Panc1 (cell line): ENCODE measurements at places on chromosomes 11 and 22.

DNA sequence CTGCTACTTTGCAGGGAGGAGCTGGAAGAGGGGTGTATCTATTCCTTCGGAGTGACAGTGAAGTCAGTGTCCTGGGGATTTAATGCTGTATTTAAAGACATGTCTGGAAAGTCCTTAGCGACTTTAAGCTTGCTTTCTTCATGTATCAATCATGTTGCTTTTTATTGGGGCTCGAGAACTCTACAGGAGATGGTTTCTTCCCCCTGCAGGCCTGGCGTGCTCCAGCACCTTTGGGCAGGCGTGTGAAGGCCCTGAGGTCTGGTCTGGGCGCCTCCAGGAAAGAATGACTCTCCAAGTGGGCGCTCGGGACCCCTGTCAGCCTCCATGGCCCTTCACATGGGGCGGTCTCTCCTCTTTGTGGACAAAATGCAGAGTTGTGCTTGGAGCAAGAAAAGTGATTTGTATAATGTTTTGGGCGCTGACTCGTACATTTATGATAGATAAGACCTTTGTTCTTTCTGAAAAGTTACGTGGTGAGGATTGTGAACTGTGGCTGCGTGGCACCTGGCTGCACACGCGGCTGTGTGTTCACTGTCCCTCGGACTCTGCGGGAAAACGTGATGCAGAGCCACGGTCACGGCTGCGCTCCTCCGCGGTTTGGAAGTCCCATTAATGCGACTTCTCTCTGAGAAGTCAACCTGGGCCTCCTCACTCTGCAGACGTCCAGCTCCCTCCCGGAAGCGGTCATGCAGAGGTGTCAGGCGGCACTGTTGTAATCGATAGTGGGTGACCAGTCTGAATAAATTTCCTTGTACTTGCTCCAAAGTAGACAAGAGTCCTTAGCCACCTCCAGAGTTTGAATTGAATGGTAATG is 282.5 kb downstream of the TBC1D22A start:
- no peak for DNase-seq

- DNase-seq = no peak
These were observed at the start of gene IRF7 for GRCh38 chr11:615504-616319. TSS of gene IRF7 (minus strand) at chr11:615950. CDS start at chr11:615364, 586 bp downstream.

DNA sequence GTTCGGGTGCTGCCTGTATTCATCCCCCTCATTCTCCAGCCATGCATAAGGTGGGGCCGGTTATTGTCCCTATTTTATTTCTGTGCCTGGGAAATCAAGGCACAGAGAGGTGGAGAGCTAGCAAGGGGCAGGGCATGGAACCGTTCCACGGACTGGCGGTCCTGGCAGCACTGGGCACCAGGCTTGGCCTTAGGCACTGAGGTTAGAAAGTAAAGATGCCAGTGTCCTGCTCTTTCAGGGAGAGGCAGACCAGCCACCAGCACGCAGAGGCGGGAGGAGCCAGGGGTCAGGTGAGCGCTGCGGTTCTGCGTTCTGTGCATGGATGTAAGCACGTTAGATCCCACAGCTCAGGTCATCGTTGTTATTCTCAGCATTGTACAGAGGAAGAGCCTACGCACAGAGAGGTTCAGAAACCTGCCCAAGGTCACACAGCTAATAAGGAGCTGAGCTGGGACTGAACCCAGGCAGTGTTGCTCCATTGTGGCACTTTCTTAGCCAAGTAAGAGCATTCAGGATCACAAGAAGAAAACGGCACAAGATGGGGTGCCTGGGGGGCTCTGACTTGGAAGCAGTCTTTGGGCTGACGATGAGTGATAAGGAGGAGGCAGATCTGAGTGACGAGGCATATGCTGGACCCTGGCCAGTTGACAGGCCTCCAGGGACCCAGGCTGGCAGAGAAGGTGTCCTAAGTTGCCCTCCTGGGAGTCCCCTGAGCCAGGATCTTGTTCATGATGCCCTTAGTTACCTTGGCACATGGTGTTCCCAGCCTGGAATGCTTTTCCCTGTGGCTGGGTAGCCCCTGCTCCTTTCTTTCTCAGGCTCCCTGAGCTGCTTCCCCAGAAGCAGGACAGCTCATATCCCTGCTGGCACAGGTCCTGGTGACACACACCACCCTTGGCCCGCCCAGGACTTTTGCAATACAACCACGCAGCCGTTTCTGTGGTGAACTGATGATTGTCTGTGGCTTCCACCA is 41.1 kb downstream of the OSBPL5 start:
- DNase-seq = peak; percentile 76

- no peak for DNase-seq
These were observed 59.8 kb upstream of the FAR1 start for GRCh38 chr11:13608656-13609055.

- no peak for DNase-seq
These were observed 197.7 kb upstream of the CTSC start for GRCh38 chr11:88535266-88535665.

DNA sequence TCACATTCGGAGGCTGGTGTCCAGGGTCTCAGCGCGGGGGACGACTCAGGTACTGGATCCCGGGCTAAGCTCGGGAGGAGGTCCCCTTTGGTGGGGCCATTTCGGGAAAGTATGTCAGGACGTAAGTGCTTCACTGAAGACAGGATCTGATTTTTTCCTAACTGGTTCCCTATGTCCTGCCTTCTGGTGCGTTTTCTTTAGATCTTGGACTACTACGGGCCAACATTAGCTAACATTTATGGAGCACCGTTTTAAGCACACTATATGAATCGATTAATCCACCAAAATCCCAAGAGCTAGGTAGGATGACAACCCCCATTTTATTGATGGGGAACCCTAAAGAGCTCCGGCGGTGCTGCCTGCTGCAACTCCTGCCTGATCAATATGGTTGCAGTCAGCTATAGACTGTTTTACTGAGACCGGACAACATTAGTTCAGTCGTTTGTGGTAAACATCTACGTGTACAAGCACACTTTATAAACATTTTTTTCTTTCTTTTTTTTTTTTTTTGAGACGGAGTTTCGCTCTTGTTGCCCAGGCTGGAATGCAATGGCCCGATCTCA is 17.0 kb upstream of the WDR74 start:
- DNase-seq = no peak

DNA sequence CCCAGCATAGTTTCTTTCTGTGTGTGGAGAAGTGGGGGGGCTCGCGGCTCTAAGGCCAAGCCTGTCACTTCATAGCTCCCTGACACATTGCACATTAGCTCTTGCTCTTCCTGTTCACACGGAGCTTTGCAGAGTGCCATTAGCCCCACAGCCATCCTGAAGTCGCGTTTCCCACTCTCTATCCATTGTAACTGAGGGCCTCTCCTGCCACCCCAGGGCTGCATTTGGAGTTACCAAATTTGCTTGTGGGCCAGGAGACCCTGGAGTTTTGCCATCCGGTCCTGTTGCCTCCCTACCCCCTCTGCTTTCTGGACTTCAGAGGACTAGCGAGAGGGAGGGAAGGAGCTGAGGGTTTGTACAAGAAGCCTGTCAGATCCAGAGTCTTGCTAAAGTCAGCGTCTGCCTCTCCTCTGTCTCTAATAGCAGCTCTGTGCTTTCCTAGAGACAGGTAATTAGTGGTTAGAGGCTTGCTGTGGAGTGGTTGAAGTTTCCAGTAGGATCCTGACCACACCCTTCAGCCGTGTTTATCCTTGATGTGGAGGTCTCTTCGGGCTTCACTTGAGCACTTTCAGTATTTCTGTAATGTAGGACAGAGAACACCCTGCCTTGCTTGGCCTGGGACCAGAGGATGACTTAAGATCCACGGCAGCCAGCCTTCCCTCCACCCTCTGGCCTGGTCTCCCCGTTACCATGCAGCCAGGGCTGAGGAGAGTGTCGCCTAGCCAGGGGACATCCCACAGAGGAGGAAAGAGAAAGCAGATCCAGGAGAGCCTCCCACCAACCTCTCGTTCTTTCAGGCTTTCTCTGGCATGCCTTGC is 14.1 kb downstream of the DCPS start:
- no peak for DNase-seq

DNA sequence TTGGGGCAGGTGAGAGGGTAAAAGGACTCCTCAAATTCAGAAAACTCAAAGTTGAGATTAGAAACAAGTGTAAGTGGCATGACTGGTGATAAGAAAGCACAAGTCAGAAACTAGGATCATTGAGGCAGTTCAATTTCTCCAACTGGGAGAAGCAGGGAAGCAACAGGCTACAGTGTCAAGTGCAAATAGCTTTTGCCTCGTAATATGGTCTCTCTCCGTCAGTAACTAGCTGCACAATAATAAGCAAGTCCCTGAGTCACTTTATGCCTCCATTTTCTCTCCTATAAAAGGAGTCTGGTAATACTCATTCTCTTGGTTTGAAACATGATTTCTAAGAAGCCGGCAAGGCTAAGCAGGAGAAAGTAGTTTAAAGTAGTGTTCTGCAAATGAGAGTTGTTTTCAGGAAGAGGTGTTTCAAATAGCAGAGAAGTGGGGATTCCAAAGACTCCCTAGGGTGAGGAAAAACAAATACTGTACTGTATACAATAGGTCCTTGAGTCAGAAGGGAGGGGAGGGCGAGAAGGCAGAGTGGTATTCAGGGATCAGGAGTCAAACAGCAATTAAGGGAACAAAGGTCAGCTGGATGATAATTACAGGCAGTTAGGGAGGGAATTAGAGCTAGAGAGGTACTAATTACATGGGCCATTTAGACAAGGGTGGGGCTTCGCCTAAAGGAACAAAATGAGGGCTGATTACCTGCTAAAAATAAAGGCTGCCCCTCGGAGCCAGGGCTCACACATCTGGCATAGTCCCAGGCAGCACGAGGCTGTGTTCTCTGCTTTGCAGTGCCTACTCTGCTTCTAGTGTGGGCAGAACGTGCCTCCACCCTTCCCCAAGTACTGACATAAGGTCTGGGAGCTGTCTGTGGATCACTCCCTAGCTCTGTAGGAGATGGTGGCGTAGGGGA is 96.0 kb upstream of the BDNF start:
- no peak for DNase-seq

- DNase-seq = no peak
These were observed 13.4 kb upstream of the ST14 start for GRCh38 chr11:130145975-130146776.

DNA sequence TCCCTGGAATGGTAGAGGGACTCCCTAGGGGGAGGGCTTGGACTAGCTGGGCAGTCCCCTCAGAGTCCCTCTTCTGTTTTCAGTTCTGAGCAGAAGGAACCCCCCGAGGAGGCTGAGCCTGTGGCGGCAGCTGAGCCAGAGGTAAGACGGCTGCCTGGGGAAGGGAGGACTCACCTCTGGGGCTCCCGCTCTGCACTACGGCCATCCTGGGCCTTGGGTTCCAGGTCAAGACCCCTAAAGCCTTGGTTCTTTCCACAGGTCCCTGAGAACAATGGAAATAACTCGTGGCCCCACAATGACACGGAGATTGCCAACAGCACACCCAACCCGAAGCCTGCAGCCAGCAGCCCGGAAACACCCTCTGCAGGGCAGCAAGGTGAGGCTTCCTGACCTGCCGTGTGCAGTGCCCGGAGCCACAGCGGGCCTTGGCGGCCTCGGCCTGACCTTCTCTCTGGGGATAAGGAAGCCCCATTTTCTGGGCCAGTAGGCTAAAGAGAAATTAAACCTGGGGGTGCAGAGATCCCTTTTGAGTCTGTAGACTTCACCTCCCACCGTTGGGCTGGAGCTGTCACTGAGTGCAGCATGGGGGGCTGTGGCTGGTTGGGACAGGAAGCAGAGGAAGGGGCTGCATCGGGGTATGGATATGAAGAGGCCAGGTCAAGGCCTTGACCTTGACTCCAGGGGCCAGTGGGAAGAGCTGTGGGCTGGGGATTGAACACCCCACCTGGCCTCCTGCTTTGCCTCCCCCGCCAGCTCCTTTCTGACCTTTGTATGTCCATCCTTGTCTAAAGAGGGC is 15.0 kb downstream of the INCENP start:
- no peak for DNase-seq

GRCh38 chr22:43100225-43100624 is 10.3 kb upstream of the BIK start:
- no peak for DNase-seq

DNA sequence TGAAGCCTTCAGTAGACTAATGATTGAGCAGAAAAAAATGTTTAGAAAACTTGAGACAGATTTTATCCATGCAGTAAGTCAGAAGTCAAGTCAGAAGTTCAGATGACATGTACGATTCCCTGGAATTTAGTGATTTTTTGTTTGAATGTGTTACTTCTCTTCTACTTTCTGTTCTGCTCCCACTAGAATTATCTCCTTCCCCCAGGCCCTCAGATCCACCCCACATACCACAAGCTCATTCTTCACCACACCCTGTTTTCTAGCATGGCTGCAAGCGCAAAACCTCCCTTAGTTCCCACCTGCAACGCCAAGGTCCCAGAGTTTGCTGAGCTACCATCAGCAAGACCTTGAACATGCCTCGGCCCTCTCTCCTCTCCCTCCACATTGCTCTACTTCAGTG is 64.1 kb downstream of the KCNJ1 start:
- DNase-seq = no peak

GRCh38 chr11:2303627-2304505 is 2.1 kb downstream of the TSPAN32 start:
- no peak for DNase-seq

DNA sequence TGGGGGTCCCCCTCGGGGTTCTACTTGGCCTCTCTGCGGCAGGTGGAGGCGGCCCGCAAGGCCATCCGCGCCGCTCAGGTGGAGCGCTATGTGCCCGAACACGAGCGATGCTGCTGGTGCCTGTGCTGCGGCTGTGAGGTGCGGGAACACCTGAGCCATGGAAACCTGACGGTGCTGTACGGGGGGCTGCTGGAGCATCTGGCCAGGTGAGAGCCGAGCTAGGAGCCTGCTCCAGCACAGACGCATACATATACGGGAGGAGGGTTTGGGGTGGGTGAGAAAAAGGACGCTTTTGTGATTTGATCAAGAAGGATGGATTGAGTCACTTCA is 415 bp downstream of the CENATAC start:
- DNase-seq = no peak

- DNase-seq = no peak
These were observed 151.3 kb downstream of the DLG2 start for GRCh38 chr11:85475660-85476517.

- no peak for DNase-seq
These were observed 18.4 kb downstream of the KCNJ5 start for GRCh38 chr11:128909438-128910125.

GRCh38 chr11:61971248-61972111 is 4.0 kb upstream of the FTH1 start:
- peak; percentile 91 for DNase-seq

DNA sequence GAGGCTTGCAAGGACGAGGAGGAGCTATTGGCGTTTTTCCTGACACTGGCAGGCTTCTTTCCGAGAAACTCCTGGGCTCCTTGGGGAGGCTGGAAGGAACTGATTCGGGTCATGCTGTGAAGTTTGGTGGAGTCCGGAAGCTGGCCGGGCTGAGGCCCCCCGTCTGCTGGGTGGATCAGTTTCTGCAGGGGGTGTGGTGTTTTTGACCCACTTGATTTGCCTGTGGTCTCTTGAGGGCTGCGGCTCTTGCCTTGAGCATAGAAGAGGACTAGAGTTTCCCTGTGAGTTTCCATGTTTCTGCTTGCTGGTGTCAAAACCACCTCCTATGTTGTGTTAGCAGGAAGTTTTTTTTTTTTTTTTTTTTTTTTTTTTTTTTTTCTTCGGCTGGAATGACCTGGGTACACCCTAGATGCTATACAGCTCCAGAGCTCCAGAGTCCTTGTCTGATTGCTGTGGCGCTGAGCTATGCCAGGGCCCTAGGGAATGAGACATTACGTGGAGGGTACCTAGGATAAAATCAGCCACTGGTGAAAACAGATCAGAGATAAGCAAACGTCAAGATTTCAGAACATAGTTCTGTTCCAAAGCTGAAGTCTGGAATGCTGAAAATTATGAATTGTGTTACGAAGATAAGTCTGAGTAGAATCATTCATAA is 728 bp downstream of the TBC1D22A start:
- no peak for DNase-seq
